ENCODE measurements at places on chromosomes 2 and 18.

- DNase-seq = peak; percentile 15
Observed at GRCh38 chr2:1248187-1248586, 165.1 kb upstream of the TPO start.

GRCh38 chr2:28389399-28390240, 3.0 kb upstream of the FOSL2 start:
- DNase-seq = no peak

DNA sequence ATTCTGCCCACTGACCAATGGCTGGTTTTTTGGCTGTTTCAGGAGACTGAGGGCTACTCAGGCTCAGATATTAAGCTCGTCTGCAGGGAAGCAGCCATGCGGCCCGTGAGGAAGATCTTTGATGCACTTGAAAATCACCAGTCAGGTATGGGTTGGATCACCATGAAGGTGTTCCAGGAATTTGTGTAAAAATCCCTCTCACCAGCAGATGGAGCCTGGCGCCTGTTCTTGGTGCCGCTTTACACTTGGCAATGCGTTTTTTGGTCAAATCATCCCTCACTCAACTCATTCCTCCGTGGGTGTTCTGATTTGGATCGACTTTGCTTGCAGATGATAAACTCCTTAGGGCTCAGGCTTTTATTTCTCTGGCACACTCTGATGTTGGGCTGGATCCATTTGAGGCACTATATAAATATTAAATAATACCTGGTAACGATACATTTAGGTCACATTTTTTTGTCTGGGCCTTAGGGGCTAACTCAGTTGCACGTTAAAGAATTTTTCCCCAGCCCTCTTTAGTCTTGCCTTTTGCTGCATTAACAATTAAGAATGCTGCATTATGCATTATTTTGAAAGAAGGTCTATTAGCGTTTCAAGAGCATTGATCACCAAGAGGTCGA, 50.0 kb downstream of the HDHD2 start:
- DNase-seq = no peak

DNA sequence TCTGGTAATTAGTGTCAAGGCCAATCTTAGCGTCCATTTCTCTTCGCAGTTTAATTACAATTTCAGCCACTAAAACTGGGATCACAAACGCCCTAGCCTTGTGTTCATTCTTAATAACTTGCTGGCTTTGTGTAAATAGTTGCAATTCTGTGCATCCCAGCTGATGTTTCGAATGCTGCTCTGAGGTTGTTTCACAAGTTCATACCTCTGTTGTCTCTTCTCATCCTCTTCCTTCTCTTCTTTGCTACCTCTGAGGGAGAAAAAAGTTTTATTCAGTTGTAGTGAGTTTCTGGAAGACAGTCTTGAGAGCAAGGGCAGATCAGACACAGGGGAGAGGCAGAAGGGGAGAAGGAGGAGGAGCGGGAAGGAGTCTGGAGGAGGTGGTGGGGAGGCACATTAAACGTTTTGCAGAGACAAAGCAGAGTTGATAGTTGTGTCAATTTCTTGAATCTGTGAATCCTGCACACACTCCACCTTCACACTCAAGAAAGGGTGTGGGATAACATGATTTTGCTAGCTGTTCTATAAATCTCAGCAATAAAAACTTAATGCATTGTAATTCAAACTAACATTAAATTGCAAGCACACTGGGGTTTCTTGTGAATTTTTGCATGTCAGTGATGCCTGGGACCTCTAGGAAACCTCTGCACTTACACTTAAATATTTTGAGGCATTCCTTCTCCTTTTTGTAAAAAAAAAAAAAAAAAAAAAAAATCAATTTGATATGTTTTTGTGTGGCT, 6.8 kb downstream of the MEIS1 start:
- no peak for DNase-seq

DNA sequence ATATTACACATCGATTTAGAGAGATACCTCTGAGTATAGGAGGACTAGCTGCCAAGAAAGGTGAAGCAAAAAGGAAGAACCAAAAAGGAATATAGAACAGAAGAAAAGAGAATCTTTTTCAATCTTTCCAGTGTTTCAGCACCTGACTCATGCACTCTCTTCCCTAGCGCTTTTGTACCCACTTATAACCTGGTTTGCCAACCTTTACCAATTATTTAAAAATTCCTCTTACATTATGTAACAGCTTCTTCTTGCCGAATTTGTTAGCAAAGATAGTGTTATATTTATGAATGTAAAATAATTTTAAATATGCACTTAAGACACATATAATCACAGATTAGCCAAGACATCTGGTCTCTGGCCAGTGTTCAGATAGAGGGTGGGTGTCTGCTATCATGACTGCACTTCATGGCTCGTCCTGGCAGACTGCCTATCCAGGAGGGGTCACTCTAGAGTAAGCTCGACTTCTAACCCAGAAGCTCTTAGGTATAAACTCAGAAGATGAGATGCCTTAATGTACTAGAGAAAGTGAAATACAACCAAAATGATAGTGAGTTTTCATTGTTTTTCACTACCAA, 122.9 kb downstream of the ATAD2B start:
- no peak for DNase-seq
